ENCODE measurements at places on chromosomes 11 and 22.

DNA sequence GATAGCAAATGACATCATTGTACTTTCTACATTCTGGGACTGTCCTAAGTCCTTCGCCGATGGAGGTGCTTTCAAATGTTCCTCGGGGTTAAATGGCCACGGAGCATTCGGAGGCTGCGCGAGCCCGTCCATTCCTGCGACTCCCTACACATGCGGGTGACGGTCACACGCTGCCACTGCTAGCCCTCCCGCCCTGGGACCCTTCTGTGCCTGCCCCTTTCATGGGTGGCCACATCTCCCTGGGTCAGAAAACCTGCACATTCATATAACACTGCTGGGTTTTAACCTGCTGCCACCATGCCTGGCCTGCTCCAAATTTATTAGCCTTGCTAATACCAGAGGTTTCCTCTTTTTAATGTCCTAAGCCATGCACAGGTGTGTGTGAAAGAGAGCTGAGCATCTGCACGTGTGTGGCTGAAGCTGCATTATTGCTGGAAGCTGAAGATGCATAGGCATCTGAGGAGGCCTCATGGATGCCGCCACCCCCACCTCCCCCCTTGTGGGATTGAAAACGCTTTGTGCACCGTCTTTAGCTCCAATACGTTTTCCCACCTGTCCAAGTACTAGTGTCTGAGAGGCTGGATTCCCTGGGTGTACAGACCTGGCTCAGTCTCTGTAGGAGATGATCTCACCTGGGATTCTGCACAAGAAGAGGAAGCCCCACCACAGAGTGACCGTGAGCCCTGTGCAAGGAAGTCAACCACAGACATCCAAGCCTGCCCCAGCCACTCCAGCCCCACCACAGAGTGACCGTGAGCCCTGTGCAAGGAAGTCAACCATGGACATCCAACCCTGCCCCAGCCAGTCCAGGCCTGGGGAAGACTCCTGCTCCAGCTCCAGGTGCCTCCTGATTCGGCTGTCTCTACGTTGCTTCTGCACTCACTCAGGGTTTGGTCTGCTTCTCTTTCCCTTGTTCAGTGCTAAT is 626.4 kb downstream of the BRD1 start:
- DNase-seq = no peak

DNA sequence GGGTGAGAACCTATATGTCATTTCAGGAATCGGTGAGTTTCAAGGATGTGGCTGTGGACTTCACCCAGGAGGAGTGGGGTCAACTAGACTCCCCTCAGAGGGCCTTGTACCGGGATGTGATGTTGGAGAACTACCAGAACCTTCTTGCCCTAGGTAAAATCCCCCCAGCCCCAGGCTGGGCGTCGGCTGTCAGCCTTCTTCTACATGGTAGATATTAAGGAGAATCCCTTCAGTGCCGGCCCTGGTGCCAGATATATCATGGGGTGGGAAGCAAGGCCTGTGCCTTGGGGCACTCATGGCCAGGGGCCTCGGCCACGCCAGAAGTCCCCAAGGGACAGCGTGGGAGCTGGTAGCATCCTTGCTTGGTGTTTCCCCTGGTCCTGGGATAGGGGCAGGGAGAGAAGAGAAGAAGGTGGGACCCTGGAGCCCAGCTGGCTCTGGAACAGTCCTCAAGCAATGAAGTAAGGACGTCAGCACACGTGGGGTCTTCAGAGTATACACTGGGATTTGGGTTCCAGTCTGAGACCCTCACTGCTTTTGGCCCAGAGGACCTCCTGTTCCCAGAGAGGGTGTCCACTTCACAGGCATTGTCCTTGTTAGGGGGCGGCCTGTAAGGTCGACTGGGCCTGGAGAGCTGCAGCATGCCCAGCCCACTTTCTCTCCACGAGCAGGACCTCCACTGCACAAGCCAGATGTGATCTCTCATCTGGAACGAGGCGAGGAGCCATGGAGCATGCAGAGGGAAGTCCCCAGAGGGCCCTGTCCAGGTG is 6.8 kb downstream of the ZNF74 start:
- no peak for DNase-seq

GRCh38 chr11:47391077-47391583 is 12.8 kb upstream of the SPI1 start:
- no peak for DNase-seq

GRCh38 chr11:79308429-79308828 is 132.4 kb downstream of the TENM4 start:
- no peak for DNase-seq

GRCh38 chr11:62917906-62918502 is 3.2 kb downstream of the CHRM1 start:
- DNase-seq = no peak

Data from G401 (cell line).